ENCODE measurements at places on chromosomes 12 and 14.

DNA sequence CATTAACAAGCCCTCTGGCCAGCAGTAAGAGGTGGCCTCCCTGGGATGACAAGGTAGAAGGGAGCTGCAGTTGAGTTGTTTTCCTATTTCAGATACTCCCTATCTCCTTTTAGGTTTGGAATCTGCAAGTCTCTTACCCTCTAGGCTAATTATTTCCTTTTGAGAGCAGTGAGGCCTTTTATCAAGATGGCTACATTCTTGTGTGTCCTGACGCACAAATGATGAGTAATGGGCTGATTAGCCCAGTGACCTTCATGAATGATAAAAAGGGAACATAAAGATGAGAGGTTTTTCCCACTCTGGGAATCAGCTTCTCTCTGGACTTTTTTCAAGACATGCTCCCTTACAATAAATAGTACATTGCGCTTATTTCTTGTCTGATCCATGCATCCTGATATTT is 22.9 kb downstream of the DYRK2 start:
- DNase-seq, result no peak

DNA sequence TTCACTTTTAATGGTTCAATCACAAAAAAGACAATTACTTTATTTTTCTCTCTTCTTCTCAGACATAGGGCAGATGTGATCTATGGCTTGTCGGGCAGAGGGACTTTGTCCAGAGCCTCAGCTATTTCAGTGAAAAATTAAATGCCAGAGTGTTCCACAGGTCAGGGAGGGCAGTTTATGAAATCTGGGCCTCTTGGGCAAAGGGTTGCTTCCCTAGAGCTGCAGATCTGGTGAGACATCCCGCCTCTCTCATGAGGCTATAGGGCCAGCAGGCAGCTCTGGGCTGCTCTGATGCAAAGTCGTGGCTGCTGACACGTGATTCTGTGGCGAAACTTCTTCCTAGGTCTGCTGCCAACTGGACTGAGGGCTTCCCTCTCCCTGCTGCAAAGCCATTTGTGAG is 6.0 kb downstream of the CLMN start:
- no peak for DNase-seq

DNA sequence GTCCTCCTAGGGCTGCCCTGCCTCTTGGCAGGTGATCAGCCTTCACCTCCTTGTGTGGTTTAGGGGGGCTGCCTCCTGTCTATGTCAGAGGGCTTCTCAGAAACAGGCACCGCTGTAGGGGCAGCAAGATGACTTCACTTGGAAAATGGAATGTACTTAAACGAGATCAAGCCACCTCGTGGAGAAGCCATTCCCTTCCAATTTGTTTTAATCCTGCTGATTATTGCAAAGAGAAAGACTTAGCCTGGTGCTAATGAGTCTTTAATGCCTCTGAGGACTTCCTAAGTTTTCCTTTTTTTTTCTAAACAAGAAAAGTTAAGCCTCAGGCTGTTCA is 62.3 kb upstream of the RFLNA start:
- no peak for DNase-seq

GRCh38 chr14:32443890-32444661 is 115.0 kb downstream of the AKAP6 start:
- no peak for DNase-seq

DNA sequence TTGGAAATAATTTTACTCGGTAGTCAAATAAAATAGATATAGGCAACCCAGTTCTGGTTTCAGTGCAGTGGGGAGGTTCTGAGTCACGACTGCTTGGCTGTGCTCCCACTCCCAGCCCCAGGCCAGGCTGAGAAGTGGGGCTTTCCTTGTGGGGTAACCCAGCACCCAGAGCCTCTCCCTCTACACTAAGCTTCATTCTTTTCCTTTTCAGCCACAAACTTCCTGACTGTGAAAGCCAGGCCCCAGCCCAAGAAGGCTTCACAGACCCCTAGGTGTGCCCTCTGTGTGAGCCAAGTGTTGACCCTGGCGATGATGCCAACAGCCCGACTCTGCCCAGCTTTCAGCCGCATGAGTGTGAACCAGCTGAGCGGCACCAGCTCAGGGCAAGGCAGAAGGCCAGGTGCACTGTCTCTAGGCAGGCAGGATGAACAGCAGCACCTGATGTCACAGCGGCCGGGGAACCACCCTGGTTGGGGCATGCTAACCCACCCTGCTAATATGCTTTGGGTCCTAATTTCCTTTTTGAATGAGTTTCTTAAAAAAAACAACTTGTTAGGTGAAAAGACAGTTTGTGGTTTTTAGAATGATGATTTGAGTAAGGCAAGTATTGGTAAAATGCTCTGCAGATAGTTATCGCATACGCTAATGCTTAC is 42.2 kb upstream of the ATP23 start:
- DNase-seq, result peak; percentile 72

DNA sequence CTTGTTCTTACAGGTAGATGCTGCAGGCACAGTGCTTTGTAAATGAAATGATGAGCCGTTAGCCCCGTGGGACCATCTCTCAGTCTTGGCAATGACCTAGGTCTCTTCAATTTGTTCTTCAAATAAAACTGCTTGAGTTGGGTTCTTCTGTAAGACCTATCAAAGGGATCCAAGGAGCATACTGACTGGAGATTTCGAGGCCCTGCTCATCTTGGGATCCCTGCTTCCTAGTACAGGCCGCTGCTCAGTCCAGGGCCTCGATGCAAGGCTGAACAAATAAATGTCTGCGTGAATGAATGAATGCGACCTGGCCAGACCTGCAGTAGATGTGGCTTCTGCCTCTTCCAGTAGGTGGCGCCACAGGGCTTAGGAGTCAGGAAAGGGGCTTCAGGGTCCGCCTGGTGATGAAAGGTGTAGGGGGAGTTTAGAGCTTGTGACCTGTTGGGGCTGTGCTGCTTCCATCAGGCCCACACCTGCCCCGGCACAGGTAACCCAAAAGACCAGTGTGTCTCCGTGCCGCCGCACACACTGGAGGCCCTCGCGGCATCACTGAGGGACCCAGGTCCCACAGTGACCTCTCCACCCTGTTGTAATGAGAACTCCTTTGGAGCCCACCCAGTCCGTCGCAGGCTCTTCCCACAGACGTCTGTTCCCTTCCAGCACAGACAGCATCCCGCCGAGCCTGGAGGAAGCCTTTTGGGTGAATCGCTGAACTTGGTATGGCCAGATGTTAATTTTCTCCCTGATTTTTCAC is 4.4 kb downstream of the CACNA1C start:
- DNase-seq, result no peak

- no peak for DNase-seq
Measured at GRCh38 chr14:91004987-91005386, 55.5 kb downstream of the RPS6KA5 start.

GRCh38 chr12:65948320-65949008 is 124.2 kb downstream of the HMGA2 start:
- no peak for DNase-seq

DNA sequence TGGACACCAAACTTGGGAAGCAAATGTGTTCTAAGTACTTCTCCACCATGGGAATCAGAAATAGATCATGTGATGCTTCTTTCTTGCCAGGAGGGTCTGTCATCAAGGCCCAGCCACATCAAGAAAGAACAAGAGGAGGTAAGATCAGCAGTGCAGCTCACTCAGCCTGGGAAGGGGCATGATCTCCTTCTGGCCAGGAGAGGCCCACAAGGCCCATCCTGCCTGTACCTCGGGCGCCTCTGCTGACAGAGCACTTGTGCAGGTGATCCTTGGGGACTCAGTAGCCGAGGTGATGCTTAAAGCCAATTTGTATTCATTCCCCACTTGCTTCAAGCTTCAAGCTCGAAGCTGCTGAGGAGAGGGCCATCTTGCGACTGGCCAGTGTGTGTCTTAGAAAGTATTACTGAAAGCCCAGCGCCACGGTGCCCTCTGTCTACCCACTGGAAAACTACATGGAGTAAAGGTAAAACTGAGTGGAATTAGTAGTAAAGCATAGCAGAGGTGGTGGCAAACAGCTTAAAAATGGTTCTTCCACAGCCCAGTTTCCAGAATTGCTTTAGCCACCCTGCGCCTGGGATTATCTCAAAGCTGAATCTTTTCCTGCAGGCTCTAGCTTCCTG is 26.2 kb downstream of the RTRAF start:
- no peak for DNase-seq

DNA sequence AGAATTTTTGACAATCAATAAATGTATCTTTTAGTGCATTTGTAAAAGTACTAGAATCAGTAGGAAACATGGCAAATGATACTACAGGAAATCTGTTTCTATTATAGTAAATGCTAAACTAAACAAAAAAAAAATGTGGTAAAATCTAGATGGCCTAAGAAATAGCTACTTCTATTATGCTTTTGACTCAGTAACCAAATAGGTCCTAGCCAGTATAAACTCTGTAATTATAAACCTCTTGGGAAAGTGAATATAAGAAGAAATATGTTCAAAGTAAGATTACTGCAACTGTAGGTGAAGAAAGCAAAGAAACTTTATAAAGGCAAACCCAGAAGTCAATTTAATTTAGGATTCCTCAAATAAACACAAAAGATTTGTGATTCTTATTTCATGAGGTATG is 581.2 kb downstream of the LRFN5 start:
- DNase-seq, result no peak

- no peak for DNase-seq
Measured at GRCh38 chr12:3127832-3128231, 50.7 kb downstream of the TSPAN9 start.

GRCh38 chr12:117067016-117067415 is 32.2 kb downstream of the TESC start:
- no peak for DNase-seq

- no peak for DNase-seq
Measured at GRCh38 chr14:31969699-31970240, 107.3 kb upstream of the ARHGAP5 start.

GRCh38 chr12:103841690-103842584 is 903 bp upstream of the NT5DC3 start:
- DNase-seq, result peak; percentile 16

- no peak for DNase-seq
Measured at GRCh38 chr12:73053893-73054292, 781.7 kb downstream of the TRHDE start.

GRCh38 chr12:20808521-20808920 is 2.0 kb upstream of the SLCO1B3 start:
- no peak for DNase-seq

- DNase-seq, result no peak
Measured at GRCh38 chr12:89350260-89350629, 2.1 kb downstream of the DUSP6 start.

- no peak for DNase-seq
Measured at GRCh38 chr12:70719672-70720420, 82.6 kb upstream of the PTPRB start.

GRCh38 chr14:54438703-54439102 is 2.5 kb downstream of the CNIH1 start:
- DNase-seq, result no peak

- peak; percentile 12 for DNase-seq
Measured at GRCh38 chr14:31127690-31128089, 79.9 kb downstream of the HECTD1 start.

GRCh38 chr14:68519671-68520187 is 273.1 kb downstream of the ZFP36L1 start:
- no peak for DNase-seq

- no peak for DNase-seq
Measured at GRCh38 chr12:52872644-52873389, 24.0 kb upstream of the KRT78 start.

DNA sequence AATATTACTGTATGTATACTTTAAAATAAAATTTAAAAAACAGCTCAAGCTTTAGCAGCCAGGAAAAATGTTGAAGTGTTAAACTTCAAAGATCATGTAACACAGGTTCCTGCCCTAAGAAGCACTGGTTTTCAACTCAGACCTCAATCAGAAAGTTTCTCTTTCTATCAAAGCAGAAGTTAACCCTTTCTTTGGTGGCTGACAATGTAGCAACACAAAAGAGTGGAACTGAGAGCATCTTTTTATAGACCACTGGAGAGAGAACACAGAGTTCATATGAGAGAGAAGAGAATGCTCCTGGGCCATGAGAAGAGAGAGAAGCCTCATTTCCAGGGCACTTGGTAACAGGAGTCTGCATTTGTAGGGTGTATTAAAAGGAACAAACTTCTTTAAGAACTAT is 42.2 kb upstream of the KTN1 start:
- no peak for DNase-seq

GRCh38 chr12:29741342-29742241 is 42.1 kb downstream of the TMTC1 start:
- no peak for DNase-seq

- DNase-seq, result no peak
Measured at GRCh38 chr12:85949253-85949652, 75.2 kb downstream of the NTS start.

- peak; percentile 9 for DNase-seq
Measured at GRCh38 chr12:116194935-116195431, 82.5 kb downstream of the MED13L start.

DNA sequence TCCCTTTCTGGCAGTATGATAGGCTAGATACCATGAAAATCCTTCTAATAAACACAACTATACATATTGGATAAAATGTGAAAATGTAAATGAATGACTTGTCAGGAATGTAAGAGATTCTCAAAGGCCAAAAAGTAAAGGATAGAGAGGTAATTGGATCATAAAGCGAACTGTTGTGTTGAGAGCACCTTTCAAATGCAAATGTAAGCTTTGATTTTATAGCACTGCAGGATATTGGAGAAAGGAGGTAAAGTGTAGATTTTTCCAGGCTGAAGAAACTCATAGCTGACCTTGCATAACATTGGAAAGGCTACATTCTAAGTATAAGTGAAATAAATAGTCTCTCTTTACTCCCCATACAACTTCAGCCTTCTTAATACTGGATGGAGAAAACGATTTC is 54.0 kb downstream of the PTPRB start:
- no peak for DNase-seq

DNA sequence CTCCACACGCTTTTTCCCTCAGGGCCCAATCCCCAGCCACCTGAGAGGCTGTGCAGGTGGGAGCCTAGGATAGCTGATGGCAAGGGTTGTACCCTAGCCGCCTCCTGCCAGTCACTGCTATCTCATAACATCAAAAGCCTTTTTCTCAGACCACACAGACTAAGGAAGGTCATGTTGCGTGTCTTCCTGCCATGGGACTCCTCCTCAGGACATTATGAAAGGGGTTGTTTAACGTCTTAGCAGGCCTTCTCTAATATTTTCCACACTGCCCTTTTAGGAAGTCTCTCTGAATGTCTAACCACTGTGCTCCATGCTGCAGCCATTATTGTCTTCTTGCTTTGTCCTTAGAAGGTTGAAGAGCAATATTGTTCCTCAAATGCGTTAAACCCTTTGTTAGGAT is 7.6 kb upstream of the SMUG1 start:
- no peak for DNase-seq

DNA sequence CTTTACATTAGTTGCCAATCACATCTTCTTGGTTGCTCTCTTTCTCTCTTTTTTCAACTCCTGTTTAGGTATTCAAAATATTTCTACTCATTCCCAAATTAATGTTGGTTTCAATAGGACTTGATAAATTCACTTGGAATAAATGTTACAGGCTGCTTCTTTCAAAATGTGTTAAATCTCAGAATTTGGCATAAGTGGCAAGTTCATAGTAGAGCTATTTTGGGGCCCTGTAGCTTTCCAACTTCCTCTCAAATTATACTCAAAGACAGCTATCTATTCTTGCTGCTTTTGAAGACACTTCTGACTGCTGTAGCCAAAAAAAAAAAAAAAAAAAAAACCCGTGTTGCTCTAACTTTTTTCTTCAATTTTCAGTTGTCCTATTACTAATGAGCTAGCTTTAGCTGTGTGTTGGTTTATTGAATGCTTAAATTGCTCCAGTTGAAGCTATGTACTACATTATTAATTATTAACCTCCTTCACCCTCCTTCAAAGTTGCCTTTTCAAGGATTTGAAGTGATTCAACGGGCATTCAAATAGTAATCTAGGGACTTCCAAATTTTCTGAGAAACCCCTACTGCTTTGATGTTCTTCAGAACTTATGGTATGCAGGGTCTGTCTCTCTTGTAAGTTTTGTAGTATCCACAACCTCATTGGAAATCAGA is 554.6 kb upstream of the FLRT2 start:
- no peak for DNase-seq

- DNase-seq, result no peak
Measured at GRCh38 chr12:108835860-108836634, 21.3 kb downstream of the SSH1 start.

All from effector memory CD4-positive, alpha-beta T cell (primary cell).